Skeletal muscle cell (primary cell): ENCODE measurements at places on chromosomes 16 and 17.

DNA sequence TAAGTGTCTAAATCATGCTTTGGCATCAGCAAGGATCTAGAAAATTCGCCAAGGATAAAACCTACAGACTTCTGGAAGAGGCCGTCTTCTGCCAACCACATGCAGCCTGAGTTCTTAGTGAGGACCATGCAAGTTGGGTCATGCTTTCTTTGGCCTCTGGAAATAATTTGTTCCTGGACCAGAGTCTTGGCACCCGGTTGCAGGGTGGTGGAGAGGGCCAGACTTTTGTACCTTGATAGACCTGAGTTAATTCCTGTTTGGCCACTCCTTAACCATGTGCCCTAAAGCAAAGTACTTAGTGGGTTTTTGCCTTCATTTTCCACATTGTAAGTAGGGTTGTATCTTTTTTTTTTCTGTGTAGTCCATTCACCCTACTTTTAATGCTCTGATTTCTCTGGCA, 283.4 kb upstream of the IRX5 start:
- DNase-seq: no peak

- DNase-seq: no peak
These were observed 16.0 kb downstream of the SPNS3 start for GRCh38 chr17:4449736-4450135.

DNA sequence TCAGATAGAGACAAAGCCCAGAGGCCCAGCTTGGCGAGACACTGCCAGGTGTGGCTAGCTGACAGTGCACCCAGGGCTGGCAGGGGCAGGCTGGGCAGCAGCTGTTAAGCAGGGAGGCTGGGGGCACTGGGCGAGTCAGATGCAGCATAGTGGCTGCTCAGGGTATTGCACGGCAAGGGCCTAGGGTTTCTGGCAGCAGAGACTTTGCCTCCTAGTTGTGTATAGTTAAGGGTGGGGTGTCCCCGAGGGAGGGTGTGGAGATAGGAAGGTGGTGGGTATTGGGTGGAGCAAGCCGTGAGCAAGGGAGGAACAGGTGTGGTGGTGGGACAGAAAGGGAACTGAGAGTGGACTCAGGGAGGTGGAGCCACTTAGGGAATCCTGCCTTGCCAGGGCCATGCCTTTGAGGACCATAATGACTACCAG, 66.0 kb downstream of the SMPD3 start:
- DNase-seq: no peak

GRCh38 chr17:20059728-20060188, 50.6 kb downstream of the SPECC1 start:
- DNase-seq: no peak

- DNase-seq: no peak
These were observed at the start of gene TRIM47 for GRCh38 chr17:75878174-75878998. Gene TRIM47 (minus strand): TSS chr17:75878581. CDS start chr17:75878548, 33 bp downstream.

DNA sequence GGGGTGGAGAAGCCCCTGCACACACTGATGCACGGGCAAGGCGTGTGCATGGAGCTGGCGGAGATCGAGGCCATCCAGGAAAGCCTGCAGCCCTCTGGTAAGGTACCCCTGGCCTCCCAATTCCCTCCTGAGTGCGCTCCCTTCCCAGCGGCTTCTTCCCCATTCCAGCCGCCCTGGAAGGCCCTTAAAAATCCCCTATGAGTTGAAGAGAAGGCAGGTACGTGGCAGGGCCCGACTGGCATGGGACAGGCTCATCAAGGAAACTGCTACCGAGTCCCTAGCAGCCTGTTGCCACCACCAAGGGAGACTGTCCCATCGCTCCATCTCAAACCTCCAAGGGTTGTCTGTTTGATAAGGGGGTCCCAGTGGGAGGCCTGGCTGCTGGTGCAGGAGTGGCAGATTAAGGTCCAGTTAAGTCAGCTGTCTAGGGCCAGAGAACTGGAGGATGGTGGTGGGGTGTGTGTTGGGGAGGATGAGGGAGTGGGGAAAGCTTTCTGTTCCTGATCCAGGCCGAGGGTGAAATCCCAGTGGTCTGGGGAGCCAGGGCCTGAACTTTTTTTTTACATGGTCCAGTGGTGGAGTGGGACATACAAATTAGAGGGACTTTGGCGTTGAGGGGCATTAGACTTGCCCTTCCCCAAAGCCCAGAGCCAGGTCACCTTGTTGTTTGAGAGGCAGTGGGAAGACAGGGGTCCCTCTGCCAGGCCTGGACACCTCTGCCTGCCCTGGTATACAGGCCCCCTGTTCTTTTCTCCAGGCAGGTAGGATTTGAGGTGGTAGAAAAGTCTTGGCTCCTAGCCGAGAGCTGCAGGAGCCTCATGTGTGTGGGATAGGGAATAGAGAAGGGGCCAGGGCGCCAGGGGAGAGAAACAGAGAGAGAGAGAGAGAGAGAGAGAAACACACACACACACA, 994 bp downstream of the IGFBP4 start:
- DNase-seq: no peak

- no peak for DNase-seq
These were observed 10.8 kb downstream of the ATP2C2 start for GRCh38 chr16:84379008-84379708.

GRCh38 chr17:30224419-30224960, 11.0 kb downstream of the SLC6A4 start:
- DNase-seq: no peak

- no peak for DNase-seq
These were observed 433.8 kb downstream of the SLC39A11 start for GRCh38 chr17:72658675-72659074.

DNA sequence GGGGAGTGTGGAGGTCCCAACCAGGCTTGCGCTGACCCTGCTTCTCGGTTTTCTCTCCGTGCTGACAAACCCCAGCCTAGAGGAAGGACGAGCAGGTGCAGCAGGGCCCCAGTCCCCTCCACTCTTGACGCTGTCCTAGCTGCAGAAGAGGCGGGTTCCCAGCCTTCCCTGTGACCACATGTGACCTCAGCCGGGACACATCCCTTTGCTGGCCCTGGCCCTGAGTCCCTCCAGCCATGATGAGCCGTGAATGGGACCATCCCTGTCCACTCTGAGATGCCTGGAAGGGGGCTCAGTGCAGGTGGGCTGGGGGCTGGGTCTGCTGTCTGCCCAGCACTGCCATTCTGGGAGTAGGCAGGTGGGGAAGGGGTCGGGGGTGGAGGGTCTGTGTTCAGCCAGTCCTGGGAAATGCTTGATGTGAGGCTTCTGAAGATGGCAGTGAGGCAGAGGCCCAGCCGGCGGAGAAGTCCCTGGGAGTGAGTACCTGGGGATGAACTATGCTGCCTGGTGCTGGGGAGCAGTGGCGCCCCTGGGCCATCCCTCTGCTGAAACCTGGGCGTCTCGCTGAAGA, 1.9 kb upstream of the TUBB3 start:
- DNase-seq: no peak

GRCh38 chr16:79013930-79014660, 586.4 kb downstream of the MAF start:
- no peak for DNase-seq

DNA sequence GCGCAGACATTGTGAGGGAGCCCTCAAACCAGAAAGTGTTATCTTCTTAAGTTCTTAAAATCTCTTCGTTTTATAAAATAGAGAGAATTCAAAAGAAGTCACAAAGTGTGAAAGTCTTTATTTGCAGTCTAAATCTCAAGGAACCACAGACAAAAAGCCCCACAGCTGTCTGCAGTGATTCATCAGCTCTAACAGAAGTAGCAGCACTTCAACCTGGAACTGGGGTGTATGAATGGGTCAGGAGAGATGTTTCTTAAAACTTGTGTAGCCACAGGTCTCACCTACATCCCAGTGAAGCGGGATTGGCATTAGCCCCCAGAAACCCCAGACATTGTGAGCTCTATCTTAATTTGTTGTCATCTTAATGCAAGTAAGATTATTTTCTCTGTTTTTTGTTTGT, 61.1 kb downstream of the CDYL2 start:
- DNase-seq: no peak

- DNase-seq: no peak
These were observed 6.4 kb downstream of the CD300LB start for GRCh38 chr17:74524653-74525464.

- peak; percentile 34 for DNase-seq
These were observed 85.7 kb downstream of the TIMM22 start for GRCh38 chr17:1082579-1082978.

- no peak for DNase-seq
These were observed 49.0 kb upstream of the HLF start for GRCh38 chr17:55215711-55216110.

DNA sequence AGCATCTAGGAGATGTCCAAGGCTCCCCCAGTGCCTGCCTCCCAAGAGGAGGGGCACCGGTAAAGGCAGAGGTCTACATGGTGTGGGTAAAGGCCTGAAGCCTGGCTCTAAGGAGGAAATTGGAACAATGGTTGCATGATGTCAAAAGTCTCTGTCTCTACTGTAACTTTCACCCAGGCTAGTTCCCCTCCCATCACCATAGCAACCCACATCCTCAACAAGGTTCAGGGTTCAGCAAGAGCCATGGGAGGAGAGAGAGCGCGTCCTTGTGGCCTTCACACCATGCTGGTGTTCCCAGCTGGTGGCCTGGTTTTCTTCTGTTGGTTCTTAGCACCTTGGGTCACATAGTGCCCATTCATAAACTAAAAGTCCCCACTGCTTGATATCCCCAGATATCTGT, 196.7 kb upstream of the CDH5 start:
- DNase-seq: no peak

DNA sequence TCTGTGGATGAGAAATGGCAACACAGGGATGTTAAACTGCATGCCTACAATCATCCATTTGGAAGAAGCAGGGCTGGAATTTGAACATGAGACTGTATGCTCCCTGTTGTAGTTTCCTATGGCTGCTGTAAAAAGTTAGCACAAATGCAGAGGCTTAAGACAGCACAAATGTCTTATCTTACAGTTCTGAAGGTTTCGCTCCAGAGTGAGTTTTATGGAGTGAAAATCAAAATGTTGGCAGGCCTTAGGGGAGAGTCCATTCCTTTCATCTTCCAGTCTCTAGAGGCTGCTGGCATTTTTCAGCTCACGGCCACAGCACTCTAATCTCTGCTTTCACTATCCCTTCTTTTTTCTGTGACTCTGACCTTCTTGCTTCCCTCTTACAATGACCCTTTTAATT, 660.1 kb downstream of the WWOX start:
- no peak for DNase-seq

DNA sequence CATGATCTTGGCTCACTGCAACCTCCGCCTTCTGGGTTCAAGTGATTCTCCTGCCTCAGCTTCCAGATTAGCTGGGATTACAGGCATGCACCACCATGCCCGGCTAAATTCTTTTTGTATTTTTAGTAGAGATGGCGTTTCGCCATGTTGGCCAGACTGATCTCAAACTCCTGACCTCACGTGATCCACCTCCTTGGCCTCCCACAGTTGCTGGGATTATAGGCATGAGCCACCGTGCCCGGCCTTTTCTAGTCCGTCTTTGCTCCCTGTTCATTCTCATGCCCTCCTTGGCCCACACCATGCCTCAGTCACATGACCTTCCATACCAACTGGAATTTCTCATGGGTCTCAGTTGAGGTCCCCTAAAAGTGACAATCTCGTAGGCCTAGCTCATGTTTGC, 86.9 kb downstream of the SNX29 start:
- DNase-seq: no peak

DNA sequence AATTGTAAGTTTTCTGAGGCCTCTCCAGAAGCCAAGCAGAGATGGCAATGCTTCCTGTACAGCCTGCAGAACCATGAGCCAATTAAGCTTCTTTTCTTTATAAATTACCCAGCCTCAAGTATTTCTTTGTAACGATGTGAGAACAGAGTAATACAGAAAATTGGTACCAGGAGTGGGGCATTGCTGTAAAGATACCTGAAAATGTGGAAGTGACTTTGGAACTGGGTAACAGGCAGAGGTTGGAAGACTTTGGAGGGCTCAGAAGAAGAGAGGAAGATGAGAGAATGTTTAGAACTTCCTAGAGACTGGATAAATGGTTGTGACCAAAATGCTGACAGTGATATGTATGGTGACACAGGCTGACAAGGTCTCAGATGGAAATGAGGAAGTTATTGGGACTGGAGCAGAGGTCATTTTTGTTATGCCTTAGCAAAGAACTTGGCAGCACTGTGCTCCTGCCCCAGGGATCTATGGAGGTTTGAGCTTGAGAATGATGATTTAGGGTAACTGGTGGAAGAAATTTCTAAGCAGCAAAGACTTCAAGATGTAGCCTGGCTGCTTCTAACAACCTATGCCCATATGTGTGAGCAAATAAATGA, 23.1 kb downstream of the PRDM7 start:
- no peak for DNase-seq

DNA sequence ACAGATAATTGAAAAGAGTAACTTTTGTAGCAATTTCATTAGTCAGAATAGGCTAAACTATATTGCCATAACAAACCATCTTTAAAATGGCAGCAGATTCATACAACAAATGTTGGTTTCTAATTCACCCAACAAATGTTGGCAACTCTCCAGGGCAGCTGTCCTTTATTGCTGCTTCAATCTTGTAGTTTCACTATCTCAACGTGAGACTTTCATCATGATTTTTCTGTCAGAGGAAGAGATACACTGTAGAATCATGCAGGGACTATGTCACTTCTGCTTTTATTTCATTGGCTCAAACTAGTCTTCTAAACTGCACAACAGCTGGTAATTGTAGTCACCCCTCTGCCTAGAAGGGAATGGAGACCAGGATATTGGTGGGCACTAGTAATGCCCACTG, 174.2 kb downstream of the TANC2 start:
- no peak for DNase-seq

- no peak for DNase-seq
These were observed 20.8 kb upstream of the ATP5MC1 start for GRCh38 chr17:48871551-48872351.

DNA sequence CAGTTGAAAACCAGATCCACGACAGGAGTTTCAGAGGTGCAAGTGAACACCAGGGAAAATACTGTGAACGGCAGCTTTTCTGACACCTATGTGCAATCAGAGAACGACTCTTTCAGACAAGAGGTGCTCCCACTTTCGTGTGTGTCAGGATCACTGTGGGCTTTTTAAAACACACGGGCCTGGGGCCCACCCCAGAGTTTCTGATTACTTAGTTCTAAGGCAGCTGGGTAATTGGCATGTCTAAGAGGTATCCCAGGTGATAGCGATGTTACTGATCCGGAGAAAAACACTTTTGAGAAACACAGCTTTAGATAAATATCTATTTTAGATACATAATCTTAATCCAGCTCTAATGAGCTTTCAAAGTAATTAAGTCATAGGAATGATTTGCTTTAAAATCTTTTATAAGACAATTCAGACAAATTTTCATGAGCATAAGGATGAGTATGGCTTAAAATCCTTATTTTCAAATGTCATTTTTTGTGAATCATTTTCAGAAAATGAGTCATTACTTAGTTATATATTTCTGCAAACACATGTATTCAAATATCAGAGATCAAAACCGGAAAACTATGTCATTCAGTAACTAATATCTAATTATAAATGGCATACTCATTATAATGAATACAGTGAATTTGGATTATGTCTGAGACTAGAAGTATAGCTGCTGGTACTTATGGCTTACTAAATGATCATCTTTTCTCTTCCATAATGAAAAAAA, 217.9 kb upstream of the PSMD7 start:
- no peak for DNase-seq
